Stimulated activated CD8-positive, alpha-beta memory T cell treated with anti-CD3 and anti-CD28 coated beads, Interleukin-4, amount 100 ng/mL, for 1 hour (primary cell): ENCODE measurements at places on chromosomes 2 and 18.

- no peak for DNase-seq
These were observed 38.6 kb downstream of the ALPK2 start for GRCh38 chr18:58590254-58590653.

GRCh38 chr2:131509615-131510014 lies 17.4 kb upstream of the MZT2A start:
- no peak for DNase-seq

DNA sequence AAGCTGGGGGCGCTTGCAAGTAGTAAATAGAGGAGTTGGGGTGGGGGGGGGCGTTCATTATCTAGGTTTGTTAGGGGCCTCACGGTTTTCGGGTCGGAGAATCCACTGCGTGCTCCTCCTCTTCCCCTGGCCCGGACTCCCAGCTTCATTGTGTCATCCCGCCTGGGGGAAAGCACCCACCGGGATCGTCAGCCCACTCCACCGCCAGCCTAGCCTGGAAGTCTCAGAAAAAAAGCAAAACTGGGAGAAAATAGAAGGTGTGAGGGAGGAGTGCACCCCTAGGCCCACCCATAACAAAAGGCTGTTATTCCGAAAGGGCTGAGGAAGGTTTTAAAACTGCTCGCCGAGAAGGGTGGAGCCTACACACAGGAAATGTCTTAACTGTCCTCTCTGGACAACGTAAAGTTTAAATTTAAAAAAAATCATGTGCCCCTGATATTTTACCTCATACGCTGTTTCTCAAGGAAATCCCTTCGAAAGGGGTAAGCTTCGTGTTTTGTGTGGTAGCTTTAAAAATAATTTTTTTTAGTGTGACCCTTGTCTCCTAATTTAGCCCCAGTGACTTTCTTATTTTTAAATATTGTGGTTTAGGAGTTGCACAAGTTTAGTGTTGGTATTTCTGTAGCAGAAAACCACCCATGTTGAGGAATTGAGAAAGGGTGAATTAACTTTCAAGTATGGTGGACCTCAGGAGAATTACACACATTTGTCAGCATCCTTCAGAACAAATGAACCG lies 104.2 kb downstream of the SPTBN1 start:
- no peak for DNase-seq

DNA sequence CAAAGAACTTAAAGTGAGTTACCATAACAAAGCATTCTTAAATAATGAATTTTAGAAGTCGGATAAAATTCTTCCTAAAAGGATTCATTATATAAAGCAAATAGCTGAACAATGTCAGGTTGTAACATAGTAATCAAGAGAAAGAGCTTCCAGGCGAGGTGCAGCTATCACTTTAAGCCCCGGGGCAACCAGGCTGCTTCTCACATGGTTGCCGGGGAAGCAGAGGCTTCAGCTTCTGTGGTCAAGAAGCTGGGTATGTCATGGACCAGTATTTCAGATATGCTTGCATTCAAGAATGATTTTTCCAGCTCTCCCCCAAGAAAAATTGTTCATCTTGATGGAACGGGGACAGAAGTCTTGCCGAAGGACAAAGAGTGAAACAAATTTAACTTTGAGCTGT lies 23.6 kb upstream of the KYNU start:
- no peak for DNase-seq

GRCh38 chr2:212392043-212392442 lies 146.6 kb downstream of the ERBB4 start:
- no peak for DNase-seq

- no peak for DNase-seq
These were observed 12.0 kb upstream of the CHRNA1 start for GRCh38 chr2:174776223-174776622.

- no peak for DNase-seq
These were observed 32.2 kb upstream of the SPRED2 start for GRCh38 chr2:65464604-65465003.

- no peak for DNase-seq
These were observed 227.6 kb upstream of the SMAD7 start for GRCh38 chr18:49178321-49178720.

GRCh38 chr2:69221512-69221911 lies 165.5 kb downstream of the GFPT1 start:
- no peak for DNase-seq

DNA sequence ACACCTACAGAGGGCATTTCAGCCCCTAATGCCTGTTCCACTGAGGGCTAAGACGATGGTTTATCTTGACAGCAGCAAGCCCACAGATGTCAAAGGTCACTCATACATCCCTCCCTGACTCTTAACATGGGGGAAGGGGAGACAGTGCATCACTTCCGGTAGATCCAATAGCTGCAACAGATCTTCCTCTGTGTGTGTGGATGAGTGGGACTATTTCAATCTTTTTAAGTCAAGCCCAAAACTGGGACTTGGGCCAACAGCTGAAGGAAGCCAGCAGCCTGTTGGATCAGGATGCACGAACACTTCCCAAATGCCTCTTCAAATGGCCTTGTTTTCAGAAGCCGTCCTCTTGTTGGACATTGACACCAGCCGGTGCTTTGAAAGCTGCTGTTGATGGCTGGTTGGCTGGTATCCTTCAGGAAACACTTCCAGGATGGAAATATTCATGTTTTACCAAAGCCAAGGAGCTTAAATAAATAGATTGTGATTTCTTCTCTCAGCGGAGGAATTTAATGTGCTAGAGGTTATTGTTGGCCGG lies 59.2 kb downstream of the IL1R2 start:
- no peak for DNase-seq

- no peak for DNase-seq
These were observed 69.9 kb downstream of the COA5 start for GRCh38 chr2:98538280-98539041.

GRCh38 chr18:12886498-12887126 lies 2.6 kb upstream of the PTPN2 start:
- DNase-seq = no peak

- no peak for DNase-seq
These were observed 10.3 kb upstream of the DNAJC10 start for GRCh38 chr2:182705761-182706160.

- DNase-seq = no peak
These were observed 2.5 kb upstream of the ADNP2 start for GRCh38 chr18:80106482-80107051.

- no peak for DNase-seq
These were observed 42.2 kb downstream of the UBE2E3 start for GRCh38 chr2:181022652-181023051.

DNA sequence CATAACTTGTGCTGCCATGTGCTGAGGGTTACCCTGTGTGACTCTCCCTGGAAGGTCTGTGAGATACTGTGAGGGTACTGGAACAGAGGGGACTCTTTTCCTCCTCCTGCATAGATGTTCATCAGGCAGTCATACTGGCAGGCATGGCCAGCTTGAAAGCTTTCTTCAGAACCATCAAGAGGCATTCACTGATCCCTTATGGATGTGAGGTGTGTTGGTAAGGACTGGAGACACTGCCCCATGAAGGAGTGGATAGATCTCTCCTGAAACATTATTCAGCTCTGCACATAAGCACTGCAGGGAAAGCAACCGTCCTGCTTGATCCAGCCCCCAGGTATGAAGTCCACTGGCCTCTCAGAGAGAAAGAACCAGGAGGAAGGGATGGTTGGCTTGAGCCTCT lies 176.6 kb upstream of the ARL4C start:
- DNase-seq = no peak

DNA sequence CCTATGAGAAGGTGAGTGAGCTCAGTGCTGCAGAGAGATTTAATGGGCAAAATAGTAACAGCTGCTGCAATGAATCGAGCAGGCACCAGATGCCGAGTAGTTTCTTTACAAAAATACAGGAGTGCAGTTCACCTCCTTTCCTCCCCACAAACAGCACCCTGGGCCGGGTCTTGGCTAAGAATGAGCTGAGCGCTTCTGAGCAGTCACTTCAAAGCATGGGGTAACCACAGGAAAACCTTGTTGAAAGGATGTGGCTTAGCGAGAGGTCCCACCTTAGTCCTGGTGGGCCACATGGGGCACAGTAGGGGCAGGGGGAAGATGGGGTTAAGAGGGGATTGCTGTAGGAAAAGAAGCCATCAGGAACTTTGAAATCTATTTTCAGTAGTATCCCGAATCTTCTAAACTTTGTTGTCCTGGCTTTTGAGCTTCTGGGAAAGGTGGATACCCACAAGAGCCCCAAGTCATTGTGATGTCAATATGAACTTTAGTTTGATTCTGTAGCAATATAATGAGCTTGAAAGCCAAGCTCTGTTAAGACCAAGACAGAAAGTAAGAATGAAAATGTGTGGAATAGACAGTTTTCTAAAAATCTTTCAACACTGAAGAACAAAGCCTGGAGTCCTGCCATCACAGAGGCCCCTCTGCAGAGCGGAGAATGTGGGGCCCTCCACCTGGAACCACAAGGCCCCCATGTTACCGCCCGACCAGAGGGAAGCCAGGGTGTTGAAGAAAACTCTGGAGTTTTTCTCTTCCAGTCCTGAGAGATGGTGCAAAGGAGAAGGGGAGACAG lies 101.0 kb upstream of the ZNF236 start:
- DNase-seq = peak; percentile 25

DNA sequence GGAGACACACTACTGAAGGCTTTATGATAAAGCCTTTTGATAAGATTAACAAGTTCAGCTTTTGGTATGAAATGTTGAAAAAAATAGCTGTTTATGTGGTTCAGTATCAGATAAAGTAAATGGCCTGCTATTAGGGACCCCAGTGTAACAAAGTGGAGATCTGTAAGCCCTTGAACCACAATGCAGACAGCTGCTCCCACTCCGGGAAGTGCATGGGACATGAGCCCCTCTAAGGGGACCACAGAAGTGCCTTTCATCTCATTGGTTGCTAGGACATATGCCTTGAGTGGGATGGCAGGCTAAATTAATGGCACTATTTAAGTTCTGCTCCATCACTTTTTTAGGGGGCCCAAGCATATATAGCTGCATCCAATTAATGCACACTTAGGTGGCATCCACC lies 167.6 kb upstream of the SOX11 start:
- DNase-seq = no peak

- DNase-seq = no peak
These were observed 971.3 kb upstream of the FAM98A start for GRCh38 chr2:34570266-34570872.

DNA sequence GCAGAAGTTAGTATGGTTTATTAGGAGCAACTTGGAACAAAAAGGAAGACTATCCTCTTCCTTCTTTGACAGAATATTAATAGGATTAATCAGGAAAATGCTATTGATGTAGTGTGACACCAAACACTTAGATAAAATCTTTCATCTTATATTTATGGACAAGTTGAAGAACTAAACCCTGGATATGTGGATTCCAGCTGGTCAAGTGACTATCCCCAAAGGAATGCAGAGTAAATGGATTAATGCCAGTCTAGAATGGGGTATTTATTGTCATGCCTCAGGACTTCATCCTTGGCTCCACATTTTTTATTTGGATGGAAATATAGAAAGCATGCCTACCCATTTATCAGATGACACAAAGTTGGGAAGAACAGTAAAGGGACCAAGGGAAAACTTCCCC lies 124.0 kb upstream of the TTC39C start:
- DNase-seq = no peak

GRCh38 chr2:203994735-203995134 lies 58.2 kb downstream of the ICOS start:
- no peak for DNase-seq

DNA sequence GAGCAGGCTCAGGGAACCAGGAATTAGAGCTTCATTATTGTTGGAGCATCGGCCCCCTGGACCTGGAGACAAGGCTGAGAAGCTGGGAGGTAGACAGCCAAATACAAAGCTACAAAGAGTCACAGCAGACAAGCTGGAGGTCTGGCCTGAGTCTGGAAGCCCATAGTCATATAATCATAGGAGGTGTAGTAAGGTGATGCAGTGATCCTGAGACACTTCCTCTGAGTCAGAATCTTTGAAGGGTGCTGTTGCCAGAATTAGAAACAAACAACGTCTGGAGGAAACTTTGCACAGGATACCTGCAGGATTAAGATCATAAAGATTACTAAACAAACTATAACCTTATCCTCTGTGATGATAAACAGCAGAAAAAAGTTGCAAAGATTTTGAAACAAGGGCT lies 213.8 kb downstream of the DSC3 start:
- no peak for DNase-seq

DNA sequence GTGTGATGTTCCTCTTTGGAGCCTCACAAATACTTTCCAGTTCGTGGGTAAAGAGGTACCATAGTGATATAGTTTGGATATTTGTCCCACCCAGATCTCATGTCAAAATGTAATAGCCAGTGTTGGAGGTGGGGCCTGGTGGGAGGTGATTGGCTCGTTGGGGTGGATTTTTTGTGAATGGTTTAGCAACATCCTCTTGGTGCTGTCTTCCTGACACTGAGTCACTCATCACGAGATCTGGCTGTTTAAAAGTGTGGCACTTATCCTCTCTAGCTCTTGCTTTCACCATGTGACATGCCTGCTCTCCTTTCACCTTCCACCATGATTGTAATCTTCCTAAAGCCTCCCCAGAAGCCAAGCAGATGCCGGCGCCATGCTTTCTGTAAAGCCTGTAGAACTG lies 3.0 kb upstream of the CCDC93 start:
- no peak for DNase-seq

DNA sequence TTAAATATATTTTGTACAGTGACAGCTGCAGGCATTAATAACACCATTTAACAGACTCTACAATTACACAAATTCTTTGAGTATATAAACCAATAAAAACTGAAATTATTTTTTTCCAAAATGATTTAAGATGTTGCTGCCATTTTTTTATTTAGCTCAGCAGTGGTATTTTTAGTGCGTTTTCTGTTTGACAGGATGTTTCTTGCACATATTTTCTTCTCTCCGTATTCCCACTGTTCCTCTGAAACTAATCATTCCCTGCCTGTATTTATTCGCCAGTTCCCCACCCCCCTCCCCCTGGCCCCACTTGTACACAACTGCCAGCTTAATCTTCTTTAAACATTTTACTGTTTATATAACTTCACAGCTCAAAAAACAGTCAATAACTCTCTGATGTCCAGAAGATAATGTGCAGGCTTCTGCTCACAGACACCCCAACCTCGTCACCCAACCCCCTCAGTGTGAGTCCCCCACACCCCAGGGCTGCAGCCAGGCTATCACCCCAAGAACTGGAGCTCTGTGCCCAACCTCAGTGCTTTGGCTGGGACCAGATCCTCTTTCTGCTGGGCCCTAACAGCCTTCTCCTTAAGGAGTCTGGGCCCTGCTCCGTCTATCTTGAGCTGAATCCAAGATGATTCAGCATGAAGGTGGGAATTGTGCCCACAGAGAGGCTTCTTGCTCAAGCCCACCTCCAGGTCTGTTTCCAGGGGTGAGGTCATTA lies 41.6 kb upstream of the MAP4K4 start:
- no peak for DNase-seq

GRCh38 chr2:173264603-173265366 lies 89.9 kb upstream of the CDCA7 start:
- DNase-seq = no peak

- no peak for DNase-seq
These were observed 44.5 kb upstream of the RMND5A start for GRCh38 chr2:86675511-86676015.

GRCh38 chr2:171822525-171823322 lies 71.3 kb downstream of the SLC25A12 start:
- no peak for DNase-seq

DNA sequence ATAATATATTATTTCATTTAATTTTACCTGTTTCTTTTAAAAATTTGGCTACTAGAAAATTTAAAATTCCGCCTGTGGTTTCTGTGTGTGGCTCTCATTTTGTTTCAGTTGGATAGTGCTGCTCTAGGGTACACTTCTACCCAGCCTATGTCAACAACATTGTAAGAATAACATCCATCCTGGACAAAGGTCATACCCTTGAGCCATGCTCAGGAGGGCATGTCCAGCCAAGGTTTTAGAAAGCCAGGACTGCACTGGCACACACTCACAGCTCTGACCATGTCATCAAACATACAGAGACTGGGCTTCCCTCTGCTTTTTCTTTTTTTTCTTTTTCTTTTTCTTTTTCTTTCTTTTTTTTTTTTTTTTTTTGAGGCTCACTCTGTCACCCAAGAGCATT lies 96.1 kb downstream of the CTIF start:
- DNase-seq = no peak
